Esophagus muscularis mucosa (tissue), 4 donors: ENCODE measurements at places on chromosomes 5 and 9. TPM values are rescaled to one million over a fixed set of nuclear protein-coding genes. Genes with fewer than 3 reads are reported as not detected.

DNA sequence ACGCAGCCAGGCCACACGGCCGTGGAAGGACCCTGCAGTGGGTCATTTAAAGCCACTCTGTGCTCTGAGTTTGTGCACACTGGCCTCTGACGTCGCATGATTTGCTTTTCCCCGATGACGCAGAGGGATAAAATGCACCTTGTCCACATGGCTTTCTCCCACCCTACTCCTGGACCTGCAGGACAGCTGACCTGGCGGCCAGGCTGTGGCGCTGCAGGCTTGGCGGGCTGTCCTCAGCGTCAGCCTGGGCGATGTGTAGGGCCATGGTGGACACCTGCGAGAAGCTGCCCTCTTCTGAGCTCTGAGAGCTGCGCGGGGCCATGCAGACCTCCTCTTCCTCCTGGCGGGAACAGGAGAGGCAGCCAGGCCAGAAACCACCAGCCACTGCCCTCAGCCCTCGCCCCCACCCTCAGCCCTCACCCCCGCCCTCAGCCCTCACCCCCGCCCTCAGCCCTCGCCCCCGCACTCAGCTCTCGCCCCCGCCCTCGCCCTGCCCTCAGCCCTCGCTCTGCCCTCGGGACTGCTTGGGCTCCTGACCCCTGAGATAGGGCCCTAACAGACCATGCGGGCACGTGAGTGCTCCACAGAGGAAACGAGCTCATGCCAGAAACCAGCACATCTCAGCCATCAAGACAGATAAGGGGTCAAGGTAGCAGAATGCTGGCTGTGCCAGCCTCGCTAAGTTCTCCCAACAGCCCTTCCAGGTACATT lies 20.0 kb upstream of the SCGB3A1 start:
- DNase-seq: no peak

The UCK1 gene
- total RNA-seq: 57.0 TPM

GRCh38 chr9:101356619-101357018 lies 28.2 kb downstream of the BAAT start:
- DNase-seq: no peak

DNA sequence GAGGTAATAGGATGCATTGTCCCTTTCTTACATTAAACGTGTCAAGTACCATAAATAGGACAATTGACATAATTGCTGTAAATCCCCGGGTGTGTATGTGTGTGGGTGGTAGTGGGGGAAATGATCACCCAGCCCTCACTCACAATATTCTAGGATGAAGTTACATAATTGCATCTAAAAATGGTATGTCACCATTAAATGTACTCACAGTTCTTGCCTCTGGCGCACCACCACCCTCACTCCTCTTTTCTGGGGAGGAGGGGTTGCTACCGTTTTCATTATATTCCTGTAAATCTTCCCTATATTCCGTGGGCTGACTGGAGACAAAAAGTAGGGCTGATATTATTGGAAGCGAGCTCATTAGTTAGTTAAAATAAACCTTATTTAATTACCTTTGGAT lies 563.8 kb downstream of the TLR4 start:
- DNase-seq: no peak
